ENCODE measurements at places on chromosomes 4 and X.

DNA sequence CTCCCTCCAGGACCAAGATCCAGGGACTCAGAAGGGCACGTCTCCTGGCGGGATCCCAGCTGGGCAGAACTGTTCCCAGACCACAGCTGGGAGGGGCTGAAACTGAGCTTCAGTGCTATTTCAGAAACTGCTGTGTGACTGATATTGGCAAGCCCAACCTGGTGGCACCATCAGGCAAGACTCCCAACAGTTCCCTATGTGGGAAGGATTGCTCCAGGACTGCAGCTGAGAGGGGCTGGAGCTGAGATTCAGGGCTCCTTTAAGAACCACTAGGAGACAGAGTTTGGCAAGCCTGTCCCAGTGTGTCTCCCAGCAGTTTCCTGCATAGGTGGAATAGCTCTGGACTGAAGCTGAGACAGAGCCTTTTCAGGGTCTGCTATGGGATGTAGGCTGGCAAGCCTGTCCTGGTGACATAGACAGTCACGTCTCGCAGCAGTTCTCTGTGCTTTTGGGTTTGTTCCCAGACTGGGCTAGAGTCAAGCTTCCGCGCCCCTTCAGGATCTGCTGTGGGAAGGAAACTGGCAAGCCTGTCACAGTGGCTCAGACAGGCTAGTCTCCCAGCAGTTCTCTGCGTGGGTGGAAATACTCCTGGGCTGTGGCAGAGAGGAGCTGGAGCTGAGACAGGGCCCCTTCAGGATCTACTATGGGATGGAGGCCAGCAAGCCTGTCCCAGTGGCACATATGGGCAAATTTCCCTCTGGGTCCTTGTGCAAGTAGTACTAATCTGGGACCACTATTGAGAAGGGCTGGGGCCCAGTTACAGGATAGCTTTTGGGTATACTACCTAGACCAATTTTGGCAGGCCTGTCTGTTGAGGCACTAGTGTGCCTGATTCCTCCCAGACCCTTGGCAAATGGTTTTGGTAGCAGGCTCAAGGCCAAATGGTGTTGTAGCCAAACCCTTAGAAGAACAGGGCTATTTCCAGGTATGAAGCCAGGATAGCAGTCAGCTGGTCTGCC lies 20.2 kb upstream of the MED14 start:
- DNase-seq, result no peak

DNA sequence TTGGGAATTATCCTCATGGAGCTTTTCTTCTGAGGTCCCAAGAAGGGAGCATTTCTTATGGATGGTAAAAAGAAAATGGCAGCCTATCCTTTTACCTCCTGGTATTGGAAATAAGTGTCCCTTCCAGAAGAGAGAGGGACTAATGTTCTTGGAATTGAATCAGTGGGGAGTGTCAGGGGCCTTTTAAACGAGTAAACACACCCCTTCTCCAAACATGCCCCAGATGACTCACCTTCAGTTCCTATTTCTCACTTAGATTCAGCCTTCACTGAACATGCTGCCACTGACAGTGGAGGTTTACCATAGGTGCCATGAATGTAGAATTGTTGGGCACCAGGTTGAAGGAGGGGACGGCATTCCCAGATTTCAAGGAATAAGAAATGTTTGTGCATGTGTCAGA lies 19.0 kb downstream of the MAGEC2 start:
- no peak for DNase-seq

GRCh38 chr4:85107553-85107952 lies 141.1 kb upstream of the WDFY3 start:
- DNase-seq, result no peak

GRCh38 chr4:40511036-40511614 lies 118.5 kb downstream of the RBM47 start:
- no peak for DNase-seq

DNA sequence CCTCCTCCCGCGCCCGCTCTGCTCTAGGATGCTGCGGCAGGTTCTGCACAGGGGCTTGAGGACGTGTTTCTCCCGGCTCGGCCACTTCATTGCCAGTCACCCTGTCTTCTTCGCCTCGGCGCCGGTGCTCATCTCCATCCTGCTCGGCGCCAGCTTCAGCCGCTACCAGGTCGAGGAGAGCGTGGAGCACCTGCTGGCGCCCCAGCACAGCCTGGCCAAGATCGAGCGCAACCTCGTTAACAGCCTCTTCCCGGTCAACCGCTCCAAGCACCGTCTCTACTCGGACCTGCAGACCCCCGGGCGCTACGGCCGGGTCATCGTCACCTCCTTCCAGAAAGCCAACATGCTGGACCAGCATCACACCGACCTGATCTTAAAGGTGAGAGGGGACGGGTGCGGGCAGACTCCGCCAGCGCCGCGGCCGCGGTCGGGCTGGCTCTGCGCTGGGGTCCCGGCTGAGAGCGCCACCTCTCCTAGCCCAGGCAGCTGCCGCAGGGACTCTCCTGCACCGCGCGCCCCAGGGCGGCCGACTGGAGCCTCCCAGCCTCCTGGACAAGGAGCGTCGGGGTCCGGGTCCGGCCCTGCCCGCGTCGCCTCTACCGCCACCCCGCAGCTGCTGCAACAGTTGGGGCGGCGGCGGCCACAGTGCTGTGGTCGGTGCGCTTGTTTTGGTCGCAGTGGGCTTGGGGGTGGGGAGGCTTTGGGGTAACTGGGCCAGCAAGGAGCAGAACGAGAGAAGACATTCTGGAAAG lies at the start of gene PTCHD1:
Gene PTCHD1 (plus strand): TSS at position 2 of the 752 bp plus-strand sequence. CDS start 27 bp downstream, at position 29.
- DNase-seq, result peak; percentile 4

DNA sequence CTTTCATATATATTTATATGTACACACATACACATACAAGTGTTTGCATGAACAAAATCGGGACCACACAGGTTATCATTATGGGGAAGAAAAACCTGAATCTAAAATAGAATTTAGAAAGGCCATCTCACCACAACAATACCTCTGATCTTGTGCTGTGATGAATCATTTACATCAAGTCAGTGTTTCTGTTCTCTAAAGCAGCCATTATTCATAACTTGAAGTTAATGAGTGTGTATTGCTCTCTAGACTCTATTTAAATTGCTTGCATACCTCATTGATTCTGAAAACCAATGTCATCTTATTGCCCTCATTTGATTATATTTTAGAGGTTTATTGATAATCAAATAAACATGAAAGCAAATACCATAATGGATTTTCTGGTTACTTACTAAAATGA lies 71.6 kb downstream of the FAM114A1 start:
- DNase-seq, result no peak

DNA sequence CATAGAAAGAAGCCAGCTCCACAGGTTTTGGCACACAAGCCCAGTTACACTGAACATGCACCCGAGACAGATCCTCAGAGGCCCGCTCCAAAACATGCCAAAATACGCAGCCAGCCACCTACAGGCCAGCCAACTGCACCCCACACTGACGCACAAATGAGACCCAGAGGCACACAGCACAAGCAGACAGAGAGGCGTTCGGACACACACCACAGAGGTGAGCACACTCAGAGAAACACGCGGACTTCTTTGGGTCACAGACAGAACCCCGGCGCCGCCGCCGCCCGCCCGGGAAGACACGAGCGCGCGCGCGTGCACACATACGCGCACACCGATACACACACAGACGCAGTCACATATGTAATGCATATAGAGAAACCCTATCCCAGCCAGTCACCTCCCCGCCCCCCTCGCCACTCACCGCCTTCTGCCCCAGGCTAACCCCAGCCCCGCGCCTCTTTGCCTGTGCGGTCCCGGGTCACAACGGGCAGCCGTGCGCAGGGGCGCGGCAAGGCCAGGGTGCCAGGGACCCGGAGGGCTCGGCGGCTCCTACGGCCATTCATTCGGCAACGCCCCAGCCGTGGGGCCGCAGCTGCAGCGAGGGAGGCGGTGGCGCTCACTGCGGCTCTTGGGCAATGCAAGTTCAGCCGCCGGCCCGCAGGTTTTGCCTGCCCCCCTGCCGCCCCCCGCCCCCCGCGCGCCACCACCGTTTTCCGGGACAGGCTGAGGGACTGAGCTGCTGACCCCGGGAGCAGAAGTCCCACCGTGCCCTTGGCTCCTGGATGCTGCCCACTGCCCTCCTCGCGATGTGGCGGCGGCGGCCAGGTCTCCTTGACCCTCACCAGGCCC lies 553 bp downstream of the SEPTIN6 start:
- no peak for DNase-seq

- no peak for DNase-seq
These were observed 100.3 kb downstream of the EMCN start for GRCh38 chr4:100417565-100417964.

GRCh38 chr4:184784628-184785257 lies 41.0 kb downstream of the ACSL1 start:
- no peak for DNase-seq
